AG04449 (cell line): ENCODE measurements at places on chromosomes 7 and 10.

DNA sequence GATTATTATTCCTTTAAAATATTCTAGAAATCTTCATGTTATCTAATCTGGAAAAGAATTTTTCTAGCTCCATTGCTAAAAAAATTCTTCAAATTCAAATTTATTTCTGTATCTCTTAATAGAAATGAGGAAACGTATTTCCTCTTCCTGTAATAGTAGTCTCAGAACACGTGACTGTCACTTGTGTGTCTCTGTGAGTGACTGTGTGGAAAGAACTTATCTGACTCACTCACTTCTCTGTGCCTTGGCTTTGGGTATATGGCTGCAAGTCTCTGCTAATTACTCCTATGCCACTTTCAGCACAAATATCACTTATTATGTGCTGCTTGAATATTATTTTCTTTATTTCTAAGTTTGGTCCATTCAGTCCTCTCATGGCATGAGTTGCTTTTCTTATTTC lies 132.7 kb downstream of the CNTNAP2 start:
- no peak for DNase-seq

DNA sequence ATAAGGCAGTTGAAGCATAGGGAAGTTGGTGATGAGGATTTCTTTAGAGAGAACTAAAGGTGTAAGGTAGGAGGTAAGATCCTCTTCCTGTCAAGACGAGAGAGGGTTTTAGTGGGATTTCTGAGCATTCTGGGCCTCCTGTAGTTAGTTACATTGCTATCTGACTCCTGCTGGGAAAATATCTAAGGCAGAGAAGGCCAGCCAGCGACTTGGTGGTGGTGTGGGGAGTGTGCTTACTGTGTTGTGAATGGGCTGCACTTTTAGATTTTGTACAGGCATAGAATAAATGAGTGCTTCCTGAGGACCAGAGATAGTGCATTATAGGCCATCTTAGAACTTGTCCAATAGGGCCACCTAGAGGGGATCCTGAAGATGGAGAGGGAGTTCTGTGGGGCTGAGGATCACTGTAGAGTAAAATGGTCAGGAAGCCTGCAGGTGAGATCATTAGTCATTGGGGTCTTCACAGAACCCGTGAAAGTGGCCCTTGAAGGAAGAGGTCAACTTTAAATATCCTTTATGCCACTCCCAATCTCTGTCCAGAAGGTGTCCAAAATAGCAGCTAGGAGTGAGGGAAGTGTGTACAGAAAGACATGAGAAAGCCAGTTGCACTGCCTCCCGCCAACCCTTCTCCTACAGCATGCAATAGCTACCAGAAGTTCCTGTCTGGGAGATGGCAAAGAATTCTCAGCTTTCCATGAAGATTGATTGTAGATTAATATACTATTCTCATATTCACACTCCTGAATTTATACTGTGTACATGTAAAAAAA lies 266.6 kb downstream of the POLR1F start:
- peak; percentile 21 for DNase-seq

DNA sequence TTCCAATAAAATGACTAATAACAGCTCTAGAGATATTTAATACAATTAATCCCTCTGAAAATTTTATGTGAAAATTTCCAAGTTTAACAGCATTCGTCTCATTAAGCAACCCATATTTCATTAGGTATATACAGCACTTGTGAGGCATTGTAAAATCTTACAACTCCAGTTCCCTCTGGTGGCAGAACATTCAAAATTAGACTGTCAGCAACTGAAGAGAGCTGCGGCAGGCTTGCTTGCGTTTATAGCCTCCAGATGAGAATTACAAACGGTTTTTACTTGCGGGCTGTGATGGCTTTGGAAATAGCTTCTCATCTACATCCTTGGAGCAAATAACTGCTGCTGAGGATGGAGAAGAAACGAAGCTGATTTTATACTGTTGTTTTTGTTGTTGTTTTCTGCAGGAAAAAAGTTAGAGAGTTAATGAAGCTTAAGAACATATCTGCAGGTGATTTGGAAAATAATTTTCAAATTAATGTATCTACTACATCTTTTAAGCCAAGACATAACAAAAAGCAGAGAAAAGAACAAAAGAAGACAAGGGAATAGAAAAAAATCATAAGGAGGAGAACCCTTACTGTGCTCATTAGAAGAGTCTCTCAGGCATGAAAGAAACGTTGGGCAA lies 171.3 kb downstream of the MAGI2 start:
- peak; percentile 29 for DNase-seq

- DNase-seq = no peak
Measured at GRCh38 chr10:78248651-78249464, 215.2 kb downstream of the RPS24 start.

DNA sequence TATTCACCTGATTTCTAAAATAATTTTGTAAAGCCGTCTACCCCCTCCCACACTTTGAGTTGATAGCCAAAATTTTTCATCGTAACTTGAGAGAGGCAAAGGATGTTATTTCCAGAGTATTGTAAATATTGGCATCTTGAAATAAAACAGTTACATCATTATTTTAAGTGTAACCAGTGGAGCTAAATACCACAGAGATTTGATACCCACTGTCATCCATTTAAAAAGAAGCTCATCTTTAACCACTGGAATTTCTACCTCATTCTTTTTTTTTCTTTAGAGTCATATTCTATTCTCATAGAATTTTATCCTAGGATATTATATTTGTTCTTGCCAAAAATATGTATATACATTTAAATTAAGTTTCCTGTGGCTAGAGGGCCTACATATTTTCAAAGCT lies 48.6 kb downstream of the CAMK1D start:
- DNase-seq = no peak

DNA sequence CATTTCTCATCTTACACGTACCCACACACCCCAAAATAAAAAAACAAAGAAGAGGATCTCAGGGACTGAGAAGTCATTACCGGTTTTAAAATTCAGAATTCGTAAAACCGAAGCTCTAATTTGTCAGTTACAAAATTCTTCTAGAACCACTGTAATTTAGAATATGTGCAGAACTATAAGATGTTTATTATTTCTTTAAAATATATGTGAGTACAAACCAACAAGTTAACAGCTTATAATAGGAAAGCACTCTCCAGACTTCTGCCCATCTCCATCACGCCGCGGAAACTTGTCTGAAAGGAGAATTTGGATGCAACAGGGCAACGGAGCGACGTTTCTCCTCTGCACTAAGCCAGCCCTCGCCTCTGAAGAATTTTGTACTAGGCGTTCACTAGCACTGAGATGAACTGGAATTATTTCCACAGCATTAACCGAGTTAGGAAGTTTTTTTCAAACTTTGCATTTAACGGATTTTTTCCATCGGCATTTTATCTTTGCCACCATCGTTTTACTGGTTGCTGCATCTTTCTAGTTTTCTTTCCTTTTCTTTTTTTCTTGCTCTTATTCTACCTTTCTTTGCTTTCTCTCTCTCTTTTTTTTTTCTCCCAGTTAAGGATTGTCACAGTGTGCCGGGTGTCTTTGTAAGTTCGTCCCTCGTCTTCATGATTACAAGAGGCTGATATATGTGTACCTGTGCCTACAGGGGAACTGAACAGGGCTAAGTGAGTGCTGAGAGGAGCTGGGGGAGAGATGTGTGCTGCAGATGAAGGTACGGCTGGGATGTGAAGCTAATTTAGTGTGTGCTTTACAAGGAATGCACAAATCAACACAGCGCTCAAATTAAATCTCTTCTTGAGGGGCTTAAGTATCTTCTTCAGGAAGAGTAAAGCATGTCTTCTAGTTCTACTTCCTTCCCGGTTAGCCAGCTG lies 295.9 kb upstream of the NFE2L3 start:
- DNase-seq = no peak

- DNase-seq = peak; percentile 57
Measured at GRCh38 chr10:132575320-132576201, 38.0 kb downstream of the INPP5A start.
